ENCODE measurements at places on chromosomes 6 and 20.
A peak's percentile ranks its signal among the peaks of the same experiment; 100 is the strongest.

DNA sequence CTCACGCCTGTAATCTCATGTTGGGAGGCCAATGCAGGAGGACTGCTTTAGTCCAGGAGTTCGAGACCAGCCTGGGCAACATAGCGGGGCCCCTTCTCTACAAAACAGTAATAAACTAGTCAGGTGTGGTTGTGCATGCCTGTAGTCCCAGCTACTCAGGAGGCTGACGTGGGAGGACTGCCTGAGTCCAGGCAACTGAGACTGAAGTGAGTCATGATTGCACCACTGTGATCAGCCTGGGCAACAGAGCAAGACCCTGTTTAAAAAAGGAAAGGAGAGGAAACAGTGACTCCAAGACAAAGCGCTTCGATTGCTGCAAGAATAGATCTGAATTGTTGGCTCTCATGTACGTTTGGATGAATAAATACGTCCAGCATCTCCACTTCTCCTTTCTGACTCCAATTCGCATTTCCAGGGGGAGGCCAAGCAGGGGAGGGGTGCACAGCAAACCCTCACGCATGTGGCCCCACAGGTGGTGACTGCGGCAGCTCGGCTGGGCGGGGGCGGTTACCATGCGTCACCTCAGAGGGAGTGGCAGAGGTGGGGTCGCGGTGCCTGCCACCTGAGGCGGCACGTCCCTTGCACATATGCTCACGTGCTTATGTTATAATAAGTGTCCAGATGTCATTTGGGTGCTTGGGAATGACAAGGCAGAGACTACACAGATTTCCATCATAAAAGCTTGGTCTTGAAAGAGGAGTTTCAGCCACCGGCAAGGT is 95.1 kb upstream of the MPC1 start:
- no peak for DNase-seq

DNA sequence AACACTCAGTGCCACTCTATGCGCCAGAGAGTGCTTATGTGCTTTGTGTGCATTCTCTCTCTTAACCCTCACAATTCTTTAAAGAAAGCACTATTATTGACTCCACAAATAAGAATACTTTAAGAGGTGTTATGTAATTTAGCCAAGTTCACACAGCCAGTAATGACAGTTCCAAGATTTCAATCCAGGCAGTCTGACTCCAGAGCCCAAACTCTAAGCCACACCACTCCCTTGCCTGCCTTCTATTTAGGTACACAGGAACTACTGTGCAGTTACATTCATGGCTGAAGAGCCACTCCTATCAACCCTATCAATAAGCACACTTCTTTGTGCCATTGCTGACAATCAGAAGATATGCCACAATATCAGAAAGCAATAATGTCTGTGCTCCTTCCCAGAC is 93.3 kb downstream of the PTPRK start:
- no peak for DNase-seq

DNA sequence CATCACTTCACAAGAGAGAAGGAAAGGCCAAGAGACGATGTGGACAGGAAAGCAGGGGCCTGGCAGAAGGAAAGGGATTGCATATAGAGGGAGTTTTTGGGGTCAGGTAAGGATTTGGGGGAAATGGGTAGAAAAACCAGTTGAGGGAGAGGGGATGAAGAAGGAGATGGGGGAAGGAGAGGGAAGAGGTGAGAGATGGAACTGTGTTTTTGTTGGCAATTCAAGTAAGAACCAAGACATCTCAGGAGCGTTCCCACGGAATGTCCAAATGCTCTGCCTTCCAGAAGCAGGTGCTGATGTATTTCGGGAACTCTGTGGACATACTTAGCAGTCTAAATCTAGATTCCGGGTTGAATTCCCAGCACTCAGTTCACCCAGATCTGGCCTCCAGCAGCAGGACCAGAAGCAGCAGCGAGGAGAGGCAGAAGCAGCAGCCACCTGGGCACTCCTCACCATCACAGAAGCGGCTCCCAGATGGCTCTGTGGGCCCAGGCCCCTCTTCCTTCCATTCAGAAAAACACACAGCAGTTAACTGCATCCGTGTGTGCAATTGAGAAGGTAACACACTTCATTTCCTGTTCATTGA is 88.8 kb downstream of the DZANK1 start:
- no peak for DNase-seq

DNA sequence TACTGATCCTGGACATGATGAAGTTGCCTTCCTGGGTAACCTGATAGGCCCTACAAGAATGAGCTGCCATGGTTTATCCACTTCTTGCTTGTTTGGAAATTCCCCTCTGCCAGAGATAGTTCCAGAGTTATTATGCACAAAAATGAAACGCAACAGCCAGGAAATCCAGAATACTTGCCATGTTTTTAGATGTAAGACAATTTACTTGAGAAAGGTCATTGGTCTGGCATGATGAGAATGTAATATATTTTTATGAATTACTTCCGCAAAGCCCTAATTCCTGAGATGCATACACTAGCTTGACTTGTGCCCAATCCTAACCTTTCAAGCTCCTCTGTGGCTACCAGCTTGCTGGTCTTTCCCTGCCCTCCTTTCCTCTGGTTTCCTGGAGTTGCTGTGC is 27.9 kb upstream of the NT5E start:
- DNase-seq = peak; percentile 87

DNA sequence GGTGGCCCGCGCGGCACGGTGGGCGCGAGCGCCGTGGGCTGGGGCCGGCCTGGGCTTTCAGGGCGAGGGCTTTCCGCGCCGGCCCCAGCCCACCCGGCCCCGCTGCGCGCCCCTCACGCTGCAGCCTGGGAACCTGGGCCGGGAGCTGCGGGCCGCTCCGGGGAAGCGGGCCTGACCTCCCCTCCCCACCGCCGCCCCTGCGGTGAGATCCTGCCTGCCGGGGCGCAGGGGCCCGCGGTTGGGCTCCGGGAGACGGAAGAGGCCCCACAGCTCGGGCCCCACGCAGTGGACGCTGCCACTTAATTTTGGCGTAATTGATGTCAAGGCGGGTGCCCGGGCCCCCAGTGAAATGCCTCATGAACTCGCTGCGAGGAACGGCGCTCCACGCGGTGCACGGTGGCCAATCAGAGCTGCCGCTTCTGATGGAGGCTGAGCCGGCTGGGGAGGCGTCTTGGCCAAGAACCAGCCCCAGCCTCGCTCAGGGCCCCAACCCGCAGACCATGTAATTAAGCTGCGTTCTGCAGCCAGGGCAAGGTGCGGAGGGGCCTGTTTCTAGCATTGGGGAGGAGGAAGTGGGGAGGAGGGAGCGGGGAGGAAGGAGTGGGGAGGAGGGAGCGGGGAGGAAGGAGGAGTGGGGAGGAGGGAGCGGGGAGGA is 96.1 kb upstream of the BHLHE23 start:
- DNase-seq = no peak

DNA sequence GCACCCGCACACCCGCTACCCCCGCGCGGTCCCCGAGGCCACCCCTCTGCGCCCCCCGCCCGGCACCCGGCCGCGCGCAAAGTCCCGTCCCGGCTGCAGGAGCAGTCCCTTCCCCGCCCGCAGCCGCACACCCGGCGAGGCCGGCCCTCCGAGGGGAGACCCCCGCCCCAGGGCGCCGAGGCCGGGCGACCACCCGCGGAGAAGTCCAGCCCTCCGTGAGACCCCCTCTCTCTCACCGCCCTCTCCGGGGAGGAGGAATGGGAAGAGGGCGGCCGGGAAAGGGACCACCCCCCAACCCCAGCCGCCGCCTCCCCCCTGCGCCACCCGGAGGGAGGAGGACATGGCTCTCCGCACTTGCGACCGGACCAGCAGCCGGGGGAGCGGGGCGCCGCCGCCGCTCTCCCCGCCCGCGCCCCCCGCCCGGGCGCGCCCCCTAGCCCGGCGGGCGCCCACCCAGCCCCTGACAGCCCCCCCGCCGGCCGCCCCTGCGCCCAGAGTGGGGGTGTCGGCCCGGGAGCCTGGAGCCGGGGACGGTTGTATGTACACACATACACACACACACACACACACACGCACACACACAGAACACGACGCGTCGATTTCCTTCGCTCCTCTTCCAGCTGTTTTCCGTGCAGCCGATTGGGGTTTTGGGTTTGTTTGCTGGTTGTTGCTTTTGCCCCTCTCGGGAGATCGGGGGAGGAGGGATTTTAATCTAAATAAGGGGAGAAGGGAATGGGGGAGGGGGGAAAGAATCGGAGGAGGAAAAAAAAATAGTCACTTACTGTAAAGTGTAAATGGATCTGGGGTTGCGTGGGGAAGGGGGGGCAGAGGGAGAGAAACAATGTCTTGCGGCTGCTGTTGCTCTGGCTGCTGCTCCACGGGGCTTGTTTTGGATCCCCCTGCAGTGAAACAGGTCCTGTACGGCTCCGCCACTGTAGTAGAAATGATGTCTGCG is at the start of gene ATXN1:
Gene ATXN1, minus strand, starts transcription at position 945 of the 955 bp plus-strand sequence.
- DNase-seq = no peak

DNA sequence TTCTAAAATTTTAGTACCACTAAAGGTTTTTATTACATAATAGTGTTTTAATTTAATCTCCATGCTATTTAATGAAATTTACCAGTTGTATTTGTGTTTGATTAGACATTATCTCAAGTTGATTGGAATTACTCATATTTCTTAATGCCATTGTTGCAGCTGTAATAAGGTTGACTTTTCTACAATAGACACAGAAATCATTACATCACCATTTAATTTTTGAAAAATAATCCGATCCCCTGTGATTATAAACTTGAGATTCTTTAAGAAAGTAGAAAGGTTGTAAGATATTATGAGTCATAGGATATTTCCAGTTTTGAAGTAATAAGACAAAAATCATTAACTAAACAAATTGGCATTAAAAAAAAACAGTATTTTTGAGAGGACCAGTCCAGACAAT is 161.4 kb downstream of the PRL start:
- no peak for DNase-seq

DNA sequence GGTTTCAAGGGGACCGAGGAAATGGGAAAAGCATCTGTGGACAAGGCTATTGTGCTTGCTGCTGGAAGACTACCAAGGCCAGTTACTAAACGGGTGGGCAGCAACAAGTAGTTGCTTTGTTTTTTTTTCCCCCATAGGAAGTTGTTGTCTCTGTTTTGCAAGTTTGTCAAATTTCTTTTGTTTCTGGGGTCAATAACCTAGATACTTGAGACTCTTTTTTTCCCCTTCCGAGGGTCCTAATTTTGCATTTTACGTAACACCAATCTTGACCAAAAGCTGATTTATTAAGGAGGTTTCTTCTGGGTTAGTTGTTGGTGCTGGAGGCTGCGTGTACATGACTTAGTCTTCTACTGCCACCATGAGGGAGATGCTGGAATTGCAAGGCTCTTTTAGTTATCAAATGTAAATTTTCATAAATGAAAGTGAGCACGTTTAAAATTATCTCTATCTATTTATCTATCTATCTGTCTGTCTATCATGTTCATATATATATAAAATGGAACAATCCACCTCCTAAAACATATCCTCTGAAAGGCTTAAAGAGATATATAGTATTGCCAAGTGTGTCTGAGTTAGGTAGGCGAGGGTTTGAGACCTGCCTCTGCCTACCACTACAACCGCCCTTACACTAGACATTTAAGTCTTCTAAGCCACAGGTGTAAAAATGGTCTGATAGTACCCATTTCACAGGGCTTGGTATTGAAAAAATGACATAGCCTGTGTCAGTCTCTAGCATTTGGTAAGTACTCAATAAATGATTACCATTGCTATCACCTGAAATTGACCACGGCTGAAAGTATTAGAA is 60.2 kb downstream of the GCLC start:
- DNase-seq = no peak

GRCh38 chr6:109801794-109802193 is 110.7 kb downstream of the FIG4 start:
- no peak for DNase-seq

- no peak for DNase-seq
Measured at GRCh38 chr20:18001131-18001921, 32.5 kb downstream of the MGME1 start.

All from AG04449 (cell line).